ENCODE measurements at places on chromosomes 13 and 19.

DNA sequence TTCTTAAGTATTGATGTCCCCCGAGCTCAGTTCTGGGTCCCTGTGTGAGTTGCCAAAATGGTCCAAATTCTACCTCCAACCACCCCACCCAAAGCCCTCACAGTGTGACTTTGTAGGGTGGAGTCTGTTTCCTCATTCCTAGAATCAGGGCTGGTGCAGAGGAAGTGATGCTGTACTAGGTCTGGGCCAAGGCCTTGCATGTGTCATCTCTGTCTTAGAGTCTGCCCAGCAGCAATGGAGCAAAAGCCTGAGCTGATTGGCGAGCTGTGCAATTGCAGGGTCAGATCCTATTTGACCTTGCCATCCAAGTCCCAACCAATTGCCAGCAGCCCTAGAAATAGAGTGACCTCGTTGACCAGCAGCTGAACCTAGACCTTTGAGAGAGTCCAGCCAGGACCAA lies 97.0 kb upstream of the ANKRD10 start:
- no peak for DNase-seq

DNA sequence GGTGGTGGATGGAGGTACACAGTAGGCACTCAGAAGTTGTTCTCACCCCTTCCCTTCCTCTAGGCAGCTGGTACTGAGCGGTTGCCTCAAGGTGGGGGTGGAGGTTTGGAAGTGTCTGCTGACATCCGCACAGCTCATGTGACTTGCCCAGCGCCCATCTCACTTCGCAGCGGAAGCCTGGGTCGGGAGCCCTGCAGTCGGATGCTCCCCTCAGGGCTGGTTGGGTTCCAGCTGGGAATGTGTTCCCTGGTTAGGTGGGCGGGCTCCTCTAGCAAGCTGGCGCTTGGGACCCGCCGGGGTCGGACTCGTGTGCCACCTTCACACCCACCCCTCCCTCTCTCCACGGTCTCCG lies 10.2 kb downstream of the PPP1R37 start:
- no peak for DNase-seq

- no peak for DNase-seq
Measured at GRCh38 chr13:77691871-77692270, 5.6 kb upstream of the SLAIN1 start.

DNA sequence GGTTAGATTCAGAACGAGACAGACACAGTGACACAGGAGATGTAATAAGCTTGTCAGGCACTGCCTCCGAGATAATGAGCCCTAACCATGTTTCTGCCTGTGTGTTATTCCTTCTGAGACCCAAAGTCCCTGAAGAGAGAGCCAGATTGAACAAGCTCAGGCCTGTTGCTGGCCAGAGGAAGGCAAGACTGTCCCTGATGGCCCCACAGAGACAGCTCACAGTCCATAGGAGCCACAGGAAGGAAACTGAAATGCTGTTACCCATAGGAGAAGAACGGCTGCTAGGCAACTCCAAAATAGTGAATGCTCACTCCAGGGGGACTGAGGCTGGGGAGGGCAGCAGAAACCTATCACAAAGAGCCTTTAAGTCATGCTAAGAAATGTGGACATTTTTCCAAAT lies 31.8 kb upstream of the RFXAP start:
- DNase-seq, result no peak

- peak; percentile 33 for DNase-seq
Measured at GRCh38 chr13:98026457-98026857, 73.0 kb downstream of the IPO5 start.

GRCh38 chr19:34067861-34068271 lies 104.4 kb upstream of the LSM14A start:
- no peak for DNase-seq

DNA sequence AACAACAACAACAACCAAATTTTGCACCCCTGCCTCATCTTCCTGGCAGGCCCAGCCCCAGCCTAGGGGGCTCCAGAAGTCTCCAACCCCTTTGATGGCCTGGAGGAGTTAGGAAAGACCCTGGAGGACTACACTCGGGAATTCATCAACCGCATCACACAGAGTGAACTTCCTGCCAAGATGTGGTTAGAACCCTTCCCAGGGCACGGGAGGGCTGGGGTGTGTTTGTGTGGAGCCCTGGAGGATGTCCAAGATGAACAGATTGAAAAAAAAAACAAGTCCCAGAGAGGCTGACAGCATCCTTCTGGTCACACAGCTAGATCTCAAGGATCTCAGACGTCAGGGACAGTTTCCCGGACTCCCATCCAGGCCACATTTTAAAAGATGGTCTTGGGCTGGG lies 13.3 kb downstream of the APOC1 start:
- no peak for DNase-seq

DNA sequence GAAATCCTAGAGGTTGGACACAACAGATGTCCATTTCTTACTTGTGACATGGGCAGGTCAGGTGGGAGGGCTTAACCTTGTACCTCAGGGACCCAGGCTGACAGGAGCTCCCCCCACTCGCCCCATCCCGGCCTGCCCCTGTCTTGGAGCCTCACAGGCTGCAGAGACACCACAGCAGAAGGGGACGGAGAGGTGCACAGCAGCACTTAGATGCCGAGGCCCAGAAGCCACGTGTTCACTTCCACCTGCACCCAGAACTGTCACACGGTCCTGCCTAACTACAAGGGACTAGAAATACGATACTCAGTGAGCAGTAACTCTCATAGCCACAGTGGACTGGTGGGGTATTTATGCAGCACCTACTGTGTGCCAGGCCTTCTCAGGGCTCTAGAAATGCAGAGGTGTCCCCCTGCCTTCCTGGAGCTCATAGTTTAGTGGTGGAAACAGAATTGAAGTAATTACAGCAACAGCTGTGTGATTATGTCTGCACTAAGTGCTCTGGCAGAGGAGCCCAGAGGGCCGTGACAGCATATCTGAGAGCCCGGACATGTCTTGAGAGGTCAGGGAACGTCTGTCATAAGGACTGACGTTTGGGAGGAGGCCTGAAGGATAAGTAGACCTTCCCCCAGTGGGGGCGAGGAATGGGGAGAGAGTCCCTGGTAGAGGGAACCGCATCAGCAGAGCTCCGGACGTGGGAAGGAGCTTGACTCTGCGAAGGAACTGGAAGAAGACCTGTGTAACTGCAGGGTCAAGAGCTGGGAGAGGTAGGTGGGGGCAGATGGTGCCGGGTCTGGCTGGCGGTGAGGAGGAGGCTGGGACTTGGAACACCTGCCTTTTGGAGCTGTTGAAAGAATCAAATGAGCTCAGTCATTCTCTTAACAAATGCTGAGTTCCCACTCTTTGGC lies 130.0 kb downstream of the SIPA1L3 start:
- no peak for DNase-seq

DNA sequence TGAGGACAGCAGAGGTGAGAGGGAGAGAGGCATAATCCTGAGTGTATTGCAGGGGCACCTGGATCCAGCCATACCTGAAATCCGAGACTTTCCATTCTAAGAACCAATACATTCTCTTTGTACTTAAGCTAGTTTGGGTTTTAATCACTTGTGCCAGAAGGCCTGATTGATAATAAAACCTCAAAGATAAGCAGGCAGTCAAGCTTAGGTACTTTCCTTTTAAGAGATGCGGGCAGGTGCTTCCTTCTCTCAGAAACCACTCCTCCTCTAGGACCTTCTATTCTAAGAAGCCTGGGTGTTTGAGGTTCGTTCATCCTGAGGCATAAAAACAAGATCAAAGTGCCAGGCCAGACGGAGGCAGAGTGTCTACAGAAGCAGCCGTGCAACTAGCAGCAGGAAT lies 22.2 kb downstream of the FAM187B start:
- DNase-seq, result no peak

DNA sequence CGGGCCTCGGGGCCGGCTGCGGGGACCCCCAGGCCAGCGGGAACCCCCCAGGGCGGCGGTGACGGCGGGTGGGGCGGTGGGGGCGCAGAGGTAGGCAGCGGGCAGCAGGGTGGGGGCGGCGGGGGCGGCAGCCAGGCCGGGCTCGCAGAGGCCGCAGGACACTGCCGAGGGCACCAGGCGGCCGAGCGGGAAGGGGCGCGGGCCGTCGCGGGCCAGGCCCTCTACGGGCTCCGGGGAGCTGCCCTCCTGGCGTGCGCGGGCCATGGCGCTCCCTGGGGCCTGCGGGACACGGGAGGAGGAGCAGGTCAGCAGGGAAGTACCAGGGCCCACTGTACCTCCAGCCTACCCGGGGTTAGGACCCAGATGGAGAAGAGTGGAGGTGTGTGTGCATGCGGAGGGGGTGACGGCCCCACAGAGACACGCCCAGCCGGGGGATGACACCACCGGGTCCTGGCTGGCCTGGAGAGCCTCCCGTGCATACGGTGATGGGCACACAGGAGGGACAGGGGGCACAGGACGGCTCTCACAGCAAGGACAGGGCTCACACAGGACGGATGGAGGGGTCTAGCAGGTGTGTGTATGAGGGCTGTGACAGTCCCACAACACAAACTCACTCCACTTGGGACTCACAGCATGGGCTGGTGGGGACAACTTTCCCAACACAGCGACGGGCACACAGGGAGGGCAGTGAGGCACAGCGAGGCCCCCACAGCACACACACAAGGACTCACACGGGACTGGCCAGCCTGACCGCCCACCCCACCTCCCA lies 2.6 kb downstream of the BBC3 start:
- DNase-seq, result peak; percentile 70

- DNase-seq, result no peak
Measured at GRCh38 chr19:19525611-19526380, 2.9 kb upstream of the YJEFN3 start.

GRCh38 chr19:13808856-13809255 lies 13.6 kb downstream of the ZSWIM4 start:
- DNase-seq, result no peak

DNA sequence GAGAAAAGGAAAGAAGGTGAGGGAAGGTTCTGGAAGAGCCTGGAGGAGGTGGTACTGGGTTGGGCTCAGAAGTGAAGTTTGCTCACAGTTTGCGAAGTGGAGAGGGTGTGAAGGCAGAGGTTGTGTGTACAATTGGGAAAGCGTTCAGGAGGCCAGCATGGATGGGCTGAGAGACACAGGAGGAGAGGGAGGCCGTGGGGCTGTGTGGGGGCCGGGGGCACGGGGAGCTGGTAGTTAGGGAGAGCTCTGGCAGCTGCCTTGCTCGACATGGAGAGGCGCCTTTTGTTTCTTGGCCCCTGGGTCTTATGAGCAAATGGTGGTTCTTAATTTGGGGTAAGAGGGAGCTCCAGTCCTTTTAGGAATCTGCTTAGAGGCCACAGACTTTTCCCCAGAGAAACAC lies 16.7 kb downstream of the BICRA start:
- no peak for DNase-seq

- DNase-seq, result no peak
Measured at GRCh38 chr19:35313587-35313986, 15.4 kb upstream of the CD22 start.

DNA sequence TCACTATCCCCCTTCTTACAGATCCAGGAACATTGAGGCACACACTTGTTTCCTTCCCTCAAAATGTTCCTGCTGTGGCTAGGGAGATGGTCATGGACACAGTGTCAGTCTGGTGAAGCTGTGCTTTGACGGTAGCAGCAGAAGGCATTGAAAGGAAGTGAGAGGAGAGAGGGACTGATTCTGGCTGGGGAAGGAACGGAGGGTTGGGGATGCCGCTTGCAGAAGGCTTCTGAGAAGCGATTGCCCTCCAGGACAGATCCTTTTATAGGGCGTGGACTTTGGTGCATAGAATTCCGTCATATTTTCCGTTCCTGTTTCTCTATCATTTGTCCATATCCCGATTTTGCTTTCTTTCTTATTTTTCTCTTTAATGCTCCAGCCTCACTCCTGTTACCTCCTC lies 14.1 kb upstream of the MYH14 start:
- DNase-seq, result no peak

GRCh38 chr19:46192992-46193650 lies 36.4 kb upstream of the IGFL1 start:
- DNase-seq, result peak; percentile 82

- DNase-seq, result no peak
Measured at GRCh38 chr13:65921933-65922332, 1308.2 kb downstream of the PCDH9 start.

GRCh38 chr19:41947091-41947490 lies 12.0 kb downstream of the RABAC1 start:
- no peak for DNase-seq

- no peak for DNase-seq
Measured at GRCh38 chr13:59568306-59568705, 595.4 kb downstream of the DIAPH3 start.

DNA sequence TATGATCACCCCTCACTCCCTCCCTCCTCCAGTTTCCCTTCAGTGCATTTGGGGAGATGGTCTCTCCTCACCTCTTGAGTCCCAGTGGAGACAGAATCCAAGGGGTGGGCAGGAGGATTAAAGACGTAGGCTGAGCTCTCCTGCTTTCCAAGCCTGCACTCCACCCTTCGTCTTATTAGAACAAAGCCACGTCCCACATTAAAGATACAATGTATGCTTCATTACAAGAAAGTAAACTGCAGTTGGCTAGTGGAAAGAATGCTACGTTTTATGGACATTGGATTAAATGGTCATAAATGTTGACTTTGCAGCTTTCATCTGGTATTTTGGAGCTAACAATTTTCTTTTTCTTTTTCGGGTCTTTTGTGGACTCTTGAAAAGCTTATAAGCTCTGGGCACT lies 1.5 kb upstream of the KLK11 start:
- DNase-seq, result no peak

- no peak for DNase-seq
Measured at GRCh38 chr19:46390866-46391265, 22.5 kb downstream of the CCDC8 start.

DNA sequence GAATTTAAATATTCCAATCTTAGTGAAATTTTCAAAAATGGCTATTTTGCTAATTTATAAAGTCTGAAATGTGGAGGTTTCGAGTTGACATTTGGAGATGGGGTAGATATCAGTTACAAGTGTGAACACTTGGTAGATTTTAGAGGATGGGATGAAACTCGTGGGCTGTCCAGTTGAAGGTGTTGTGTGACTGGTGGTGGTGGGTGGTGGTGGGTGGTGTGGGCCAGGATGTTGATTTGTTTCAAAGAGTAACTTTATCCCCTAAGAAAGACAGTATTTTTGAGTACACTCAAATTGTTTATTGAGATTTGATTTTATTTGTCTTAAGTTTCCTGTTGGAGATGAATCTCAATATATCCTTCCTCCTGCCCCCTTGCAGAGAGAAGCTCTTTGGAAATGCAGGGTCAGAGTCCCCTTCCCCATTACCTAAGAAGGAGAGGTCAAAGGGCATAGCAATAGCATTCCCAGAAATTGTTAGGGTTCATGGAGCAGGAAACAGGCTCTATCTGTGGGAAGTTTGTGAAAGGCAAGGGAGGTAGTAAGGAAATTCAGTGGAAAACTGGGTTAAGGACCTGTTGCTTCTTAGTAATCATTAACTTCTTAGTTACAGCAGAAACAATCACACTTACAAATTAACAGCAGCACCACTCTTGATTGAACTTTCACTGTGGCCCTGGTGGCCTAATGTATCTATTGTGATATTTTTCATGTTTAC lies 133.6 kb upstream of the RNF113B start:
- DNase-seq, result no peak

- no peak for DNase-seq
Measured at GRCh38 chr13:26052337-26052736, 521 bp upstream of the SHISA2 start.
